ENCODE measurements at places on chromosomes 16 and 17.

- no peak for DNase-seq
Measured at GRCh38 chr17:82222816-82223215, 6.0 kb upstream of the SLC16A3 start.

DNA sequence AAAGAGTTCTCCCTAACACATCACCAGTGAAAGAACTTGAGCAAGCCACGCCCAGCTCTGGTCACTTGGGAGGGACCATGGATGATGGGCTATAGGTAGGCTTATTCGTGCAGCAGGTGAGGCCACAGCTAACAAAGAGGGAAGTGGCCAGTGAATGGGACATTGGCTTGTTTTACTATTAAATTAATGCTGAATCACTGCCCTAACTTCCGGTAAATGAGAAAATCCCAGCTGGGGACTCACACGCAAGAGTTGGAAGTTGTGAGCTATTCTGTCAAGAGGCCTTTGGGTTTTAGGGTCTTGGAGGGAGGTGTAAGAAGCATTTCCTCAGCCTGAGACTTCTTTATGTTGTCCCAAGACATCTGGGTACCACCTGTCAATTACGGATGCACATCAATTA, 315.3 kb downstream of the XYLT1 start:
- no peak for DNase-seq

- no peak for DNase-seq
Measured at GRCh38 chr17:19610879-19611278, 37.7 kb upstream of the ALDH3A2 start.

DNA sequence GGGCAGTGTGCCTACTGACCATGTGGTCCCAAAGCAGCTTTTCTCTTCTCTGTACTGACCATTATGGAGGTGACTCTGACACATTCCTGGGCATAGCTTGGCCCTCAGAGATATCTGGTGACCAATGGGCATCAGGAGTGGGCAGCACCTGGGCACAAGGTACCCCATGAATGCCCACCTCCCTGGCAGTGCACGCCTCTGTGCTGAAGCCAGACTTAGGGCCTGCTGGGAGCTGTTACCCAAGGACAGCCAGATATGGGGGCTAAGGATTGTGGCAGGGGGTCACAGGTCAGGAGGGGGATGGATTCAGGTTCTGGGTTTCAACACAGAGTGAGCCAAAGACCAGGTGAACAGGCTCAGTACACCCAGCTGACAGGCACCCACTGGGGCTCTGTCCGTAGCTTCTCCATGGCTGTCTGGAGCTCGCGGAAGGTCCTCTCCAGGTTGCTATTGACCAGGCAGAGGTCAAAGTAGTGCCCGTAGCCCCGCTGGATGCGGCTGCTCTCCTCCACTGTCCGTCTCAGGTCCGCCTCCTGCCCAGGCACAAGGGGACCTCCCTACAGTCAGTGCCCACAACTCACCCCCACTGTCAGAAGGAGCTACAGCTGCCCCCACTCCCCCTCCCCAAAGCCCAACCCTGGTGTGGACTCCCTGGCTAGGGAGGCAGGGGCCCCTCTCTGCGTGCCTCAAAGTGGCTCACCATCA, 29.7 kb downstream of the MPP2 start:
- no peak for DNase-seq

- DNase-seq, result no peak
Measured at GRCh38 chr17:7634384-7634783, 4.4 kb downstream of the SHBG start.

DNA sequence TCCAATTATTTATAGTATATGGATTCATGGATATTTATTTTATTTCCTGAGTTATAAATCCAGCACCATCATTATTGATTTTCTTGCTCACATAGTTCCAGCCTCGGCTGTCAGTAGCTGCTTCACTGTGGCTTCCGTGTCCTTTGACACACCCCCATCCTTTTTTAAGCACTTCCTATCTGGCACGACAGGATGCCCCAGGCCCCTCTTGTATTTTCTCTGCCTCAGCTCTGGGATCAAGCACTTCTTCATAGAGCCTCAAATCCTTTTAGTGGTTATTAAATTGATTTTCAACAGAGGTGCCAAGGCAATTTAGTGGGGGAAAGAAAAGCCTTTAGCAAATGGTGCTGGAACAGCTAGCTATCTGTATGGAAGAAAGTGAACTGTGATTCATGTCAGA, 59.8 kb downstream of the GAN start:
- DNase-seq, result no peak

DNA sequence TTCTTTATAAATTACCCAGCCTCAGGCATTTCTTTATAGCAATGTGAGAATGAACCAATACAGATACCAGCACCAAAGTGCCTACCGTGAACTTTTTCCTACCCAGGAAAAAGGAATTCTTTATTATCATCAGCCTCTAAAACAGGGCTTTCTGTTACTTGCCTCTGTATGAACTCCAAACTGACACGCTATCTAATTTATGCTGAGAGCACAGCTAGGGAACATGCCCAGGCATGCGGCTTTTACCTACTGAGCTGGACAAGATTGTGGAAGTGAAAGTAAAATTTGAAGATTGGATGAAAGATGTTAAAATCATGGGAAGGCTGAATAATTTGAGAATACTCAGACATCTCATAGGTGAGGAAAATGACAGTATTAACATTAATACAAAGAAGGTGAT, 24.4 kb upstream of the ADCY9 start:
- DNase-seq, result peak; percentile 83

- no peak for DNase-seq
Measured at GRCh38 chr16:77536809-77537208, 102.0 kb upstream of the ADAMTS18 start.

GRCh38 chr16:89536886-89537548, 23.5 kb upstream of the RPL13 start:
- DNase-seq, result no peak

DNA sequence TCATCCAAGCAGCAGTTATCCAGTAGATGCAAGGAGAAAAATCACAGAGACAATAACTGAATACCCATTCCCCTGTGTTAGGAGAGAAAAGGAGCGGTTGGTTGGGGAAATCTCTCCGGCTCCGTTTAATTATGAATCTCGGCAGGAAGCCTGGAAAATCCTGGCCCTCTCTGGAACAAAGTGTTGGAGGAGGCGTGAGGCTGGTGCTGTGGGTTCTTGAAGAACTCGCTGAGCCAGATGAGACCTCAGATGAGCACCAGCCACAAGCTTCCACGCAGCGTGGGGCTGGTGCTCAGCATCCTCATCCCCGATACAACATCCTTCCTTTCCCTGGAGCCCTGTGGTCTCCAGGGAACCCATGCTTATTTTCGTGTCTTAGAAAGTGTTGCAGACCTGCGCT, 39.7 kb downstream of the CACNG4 start:
- no peak for DNase-seq

DNA sequence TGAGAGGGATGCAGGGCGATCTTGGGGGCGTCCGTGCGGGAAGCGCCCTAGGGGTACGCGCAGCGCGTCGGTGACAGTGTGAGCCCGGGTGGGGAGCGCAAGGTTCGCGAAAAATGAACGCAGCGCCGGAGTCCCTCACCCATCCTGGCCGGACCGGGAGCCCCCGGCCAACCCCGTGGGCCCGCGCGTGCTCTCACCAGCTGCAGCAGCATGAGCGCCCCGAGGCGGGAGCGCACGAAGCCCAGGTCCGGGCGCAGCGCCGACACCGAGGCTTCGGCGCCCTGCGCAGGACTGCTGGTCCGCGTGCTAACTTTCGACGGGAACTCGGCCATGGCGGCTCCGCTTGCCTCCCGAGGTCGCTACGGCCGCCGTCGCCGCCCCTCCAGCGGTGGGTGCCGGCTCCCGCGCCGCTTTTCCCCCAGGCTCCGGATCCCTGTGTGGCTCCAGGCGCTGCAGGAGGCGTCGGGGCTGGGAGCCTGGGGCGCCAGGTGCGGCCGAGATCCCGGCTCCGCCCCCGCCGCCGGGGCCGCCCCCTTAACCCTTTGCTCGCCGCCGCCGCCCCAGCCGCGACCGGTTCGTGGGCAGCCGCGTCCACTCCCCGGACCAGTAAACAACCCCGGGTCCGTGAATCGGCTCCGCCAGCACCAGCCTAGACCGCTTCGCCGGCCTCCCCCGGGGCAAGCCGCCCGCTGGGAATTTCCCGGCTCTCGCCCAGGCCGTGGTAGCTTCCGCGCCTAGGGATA, at the start of gene PLLP:
TSS of gene PLLP (minus strand) at position 464 of the 743 bp plus-strand sequence. CDS start at position 332, 132 bp downstream.
- peak; percentile 57 for DNase-seq

DNA sequence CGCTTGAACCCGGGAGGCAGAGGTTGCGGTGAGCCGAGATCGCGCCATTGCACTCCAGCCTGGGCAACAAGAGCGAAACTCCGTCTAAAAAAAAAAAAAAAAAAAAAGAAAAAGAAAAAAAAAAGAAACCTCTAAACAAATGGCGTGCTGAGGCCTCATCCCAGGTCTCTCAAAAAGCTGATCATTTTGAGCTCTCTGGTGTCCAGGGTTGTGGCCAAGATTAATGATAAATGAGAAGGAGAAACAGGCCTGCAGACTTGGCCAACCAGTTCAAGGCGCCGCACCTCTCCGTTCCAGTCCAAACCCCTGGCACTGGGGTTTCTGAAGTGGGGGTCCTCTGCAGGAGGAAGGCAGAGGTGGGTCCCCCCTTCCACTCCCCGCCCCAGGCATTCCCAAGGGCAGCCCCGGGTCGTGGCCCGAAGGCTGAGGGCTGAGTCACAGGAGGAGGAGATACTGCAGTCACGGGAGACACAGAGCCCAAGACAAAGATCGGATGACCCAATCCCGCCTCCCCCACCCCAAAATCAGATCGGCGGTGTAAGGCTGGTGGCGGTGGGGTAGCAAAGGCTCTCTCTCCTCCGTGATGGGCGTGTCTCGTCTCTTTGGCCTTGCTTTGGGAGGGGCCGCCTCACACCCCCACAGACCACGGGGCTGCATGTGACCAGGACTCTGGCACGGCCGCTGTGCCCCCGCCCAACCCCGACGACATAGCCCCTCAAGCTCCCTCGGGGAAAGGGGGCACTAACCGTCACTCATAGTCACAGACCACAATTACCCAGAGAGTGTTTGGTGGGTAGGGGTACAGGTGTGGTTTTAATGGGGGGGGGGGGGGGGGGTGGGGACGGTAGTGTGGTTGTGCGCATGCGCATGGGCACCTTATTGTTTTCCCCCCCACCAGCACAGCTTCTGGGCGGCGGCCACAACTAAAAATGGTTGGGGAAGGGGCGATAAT, 1.1 kb downstream of the VAT1 start:
- peak; percentile 47 for DNase-seq

DNA sequence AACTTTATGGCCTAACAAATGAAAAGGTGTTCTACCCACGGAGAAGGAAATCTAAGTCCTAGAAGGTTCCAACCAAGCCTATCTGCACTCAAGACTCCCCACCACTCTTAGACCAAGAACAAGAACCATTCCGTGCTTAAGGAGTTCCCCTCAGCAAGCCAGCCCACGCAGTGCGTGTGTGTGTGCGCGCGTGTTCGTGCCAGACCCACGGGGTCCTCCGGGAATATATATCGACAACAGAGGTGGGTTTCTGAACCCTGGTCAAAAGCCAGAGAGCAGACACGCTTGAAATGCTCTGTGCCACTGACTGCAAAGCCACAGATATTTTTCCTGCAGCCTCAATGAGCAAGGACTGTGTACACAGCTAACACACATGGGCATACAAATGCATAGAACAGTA, 70.7 kb downstream of the SLC39A11 start:
- DNase-seq, result no peak

DNA sequence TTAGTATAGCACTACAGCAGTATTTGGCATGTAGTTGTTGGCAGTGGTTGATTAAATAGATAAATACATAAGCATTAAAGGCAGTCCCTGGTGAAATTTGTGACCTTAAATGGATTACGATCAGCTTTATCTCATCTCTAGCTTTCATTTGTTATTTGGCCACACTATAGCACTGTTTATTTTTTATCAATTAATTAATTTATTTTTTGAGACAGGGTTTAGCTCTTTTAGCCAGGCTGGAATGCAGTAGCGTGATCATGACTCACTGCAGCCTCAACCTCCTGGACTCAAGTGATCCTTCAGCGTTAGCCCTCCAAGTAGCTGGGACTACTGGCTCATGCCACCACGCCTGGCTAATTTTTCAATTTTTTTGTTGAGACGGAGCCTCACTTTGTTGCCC, 18.7 kb upstream of the ARHGAP17 start:
- no peak for DNase-seq

- DNase-seq, result peak; percentile 16
Measured at GRCh38 chr16:1054660-1055556, 17.6 kb upstream of the SSTR5 start.

- no peak for DNase-seq
Measured at GRCh38 chr17:45877467-45877866, 16.9 kb upstream of the MAPT start.

GRCh38 chr16:29816694-29817441, 916 bp downstream of the PAGR1 start:
- DNase-seq, result peak; percentile 69

DNA sequence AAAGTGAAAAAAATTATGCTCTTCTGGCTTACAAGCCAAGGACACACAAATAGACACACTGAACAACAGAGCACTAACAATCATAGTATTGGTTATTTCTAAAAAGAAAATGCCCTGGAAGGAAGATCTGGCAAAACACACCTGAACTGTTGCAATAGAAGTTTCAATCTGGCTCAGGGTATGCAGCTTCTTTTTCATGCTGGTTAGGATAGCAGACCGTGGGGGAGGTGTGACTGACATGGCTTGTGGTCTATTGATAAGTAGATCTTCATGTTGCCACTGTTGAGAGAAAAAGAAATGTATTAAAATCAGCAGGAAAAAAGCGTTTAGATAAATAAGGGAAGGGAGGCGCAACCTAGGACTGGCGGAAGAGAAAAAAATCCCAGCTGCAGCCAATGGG, 26.5 kb upstream of the ARL6IP1 start:
- no peak for DNase-seq

- DNase-seq, result no peak
Measured at GRCh38 chr16:4081047-4081446, 35.2 kb downstream of the ADCY9 start.

DNA sequence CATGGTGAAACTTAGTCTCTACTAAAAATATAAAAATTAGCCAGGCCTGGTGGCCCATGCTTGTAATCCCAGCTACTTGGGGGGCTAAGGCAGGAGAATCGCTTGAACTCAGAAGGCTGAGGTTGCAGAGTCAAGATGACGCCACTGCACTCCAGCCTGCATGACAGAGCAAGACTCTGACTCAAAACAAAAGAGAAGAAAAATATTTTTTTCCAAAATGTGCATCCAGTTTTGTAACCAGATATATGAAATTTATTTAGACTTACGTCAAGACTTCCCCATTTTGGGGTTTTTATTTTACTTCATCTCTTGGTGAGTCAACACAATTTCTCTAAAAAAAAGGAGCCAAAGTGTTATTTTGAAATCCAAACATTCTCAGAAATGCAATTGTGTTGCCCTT, 5.5 kb upstream of the TM4SF5 start:
- no peak for DNase-seq

DNA sequence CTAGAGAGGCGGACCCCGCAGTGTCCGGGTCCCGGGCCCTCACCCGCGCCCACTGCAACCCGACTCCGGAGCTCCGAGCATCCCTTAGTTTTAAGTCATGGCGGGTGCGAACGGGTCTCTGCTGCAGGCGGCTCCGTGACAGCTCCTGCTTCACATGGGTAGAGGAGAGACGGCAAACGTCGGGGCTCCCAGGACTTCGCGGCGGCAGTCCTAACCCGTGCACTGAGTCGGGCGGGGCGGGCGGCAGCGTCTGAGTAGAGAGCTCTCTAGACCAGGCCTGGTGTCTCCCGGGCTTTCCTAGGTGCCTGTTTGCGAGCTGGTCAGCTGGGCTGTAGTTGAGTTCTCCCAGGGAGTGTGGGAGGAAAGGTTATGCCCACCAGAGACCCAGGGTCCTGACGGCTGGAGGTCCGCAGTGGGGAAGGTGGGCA, 345 bp downstream of the TSC2 start:
- no peak for DNase-seq

Measured in mammary epithelial cell (primary cell).